ENCODE measurements at places on chromosomes 5 and 9. TPM values are rescaled to one million over a fixed set of nuclear protein-coding genes. Genes with fewer than 3 reads are reported as not detected.

SLC34A3 gene
- total RNA-seq, result not detected

C5orf52 gene
- total RNA-seq, result not detected

PCA3 gene
- total RNA-seq, result not detected

TNFSF8 gene
- 38.7 TPM for total RNA-seq

BAAT gene
- total RNA-seq, result not detected

SPINK7 gene
- not detected for total RNA-seq

ANP32B gene
- 352 TPM for total RNA-seq

UNC5A gene
- total RNA-seq, result not detected

RCL1 gene
- 26.0 TPM for total RNA-seq
